ENCODE measurements at places on chromosomes 7 and 10.

- DNase-seq, result no peak
These were observed 12.7 kb downstream of the AKR1E2 start for GRCh38 chr10:4838743-4839142.

GRCh38 chr10:19811540-19811939 is 4.7 kb upstream of the PLXDC2 start:
- no peak for DNase-seq

DNA sequence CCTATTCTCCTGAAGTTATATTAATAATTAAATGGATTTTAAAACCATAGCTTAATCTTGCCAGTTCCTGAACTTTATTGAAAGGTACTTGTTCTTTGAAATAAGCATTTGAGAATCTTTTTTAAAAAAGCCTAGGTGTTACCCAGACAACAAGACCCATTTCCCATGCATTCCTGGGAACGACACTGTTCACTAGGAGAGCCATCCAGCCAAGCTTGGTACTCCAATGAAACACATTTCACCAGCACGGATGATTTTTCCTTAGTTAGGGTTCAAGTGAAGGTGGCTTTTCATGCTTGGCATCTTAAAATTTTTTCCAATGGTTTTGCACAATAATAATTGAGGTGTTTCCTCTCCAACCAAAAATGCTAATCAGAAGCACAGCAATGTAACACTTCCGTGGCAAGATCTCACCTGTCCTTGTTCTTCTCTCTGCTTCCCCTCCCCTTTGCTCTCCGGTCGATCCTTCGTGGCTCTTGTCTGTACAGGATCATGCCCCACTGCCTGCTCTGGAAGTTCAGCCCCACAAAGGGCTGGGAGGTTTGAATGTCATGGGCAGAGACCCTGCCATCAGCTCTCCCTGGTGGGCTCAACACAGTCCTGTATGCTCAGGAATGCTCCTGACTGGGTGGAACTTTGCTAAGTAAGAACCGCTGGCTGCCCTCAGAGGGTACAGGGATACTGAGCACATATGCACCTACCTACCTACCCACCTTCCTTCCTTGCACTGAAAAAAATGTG is 69.7 kb upstream of the AQP1 start:
- no peak for DNase-seq

GRCh38 chr10:70343712-70344111 is 38.7 kb downstream of the LRRC20 start:
- no peak for DNase-seq

DNA sequence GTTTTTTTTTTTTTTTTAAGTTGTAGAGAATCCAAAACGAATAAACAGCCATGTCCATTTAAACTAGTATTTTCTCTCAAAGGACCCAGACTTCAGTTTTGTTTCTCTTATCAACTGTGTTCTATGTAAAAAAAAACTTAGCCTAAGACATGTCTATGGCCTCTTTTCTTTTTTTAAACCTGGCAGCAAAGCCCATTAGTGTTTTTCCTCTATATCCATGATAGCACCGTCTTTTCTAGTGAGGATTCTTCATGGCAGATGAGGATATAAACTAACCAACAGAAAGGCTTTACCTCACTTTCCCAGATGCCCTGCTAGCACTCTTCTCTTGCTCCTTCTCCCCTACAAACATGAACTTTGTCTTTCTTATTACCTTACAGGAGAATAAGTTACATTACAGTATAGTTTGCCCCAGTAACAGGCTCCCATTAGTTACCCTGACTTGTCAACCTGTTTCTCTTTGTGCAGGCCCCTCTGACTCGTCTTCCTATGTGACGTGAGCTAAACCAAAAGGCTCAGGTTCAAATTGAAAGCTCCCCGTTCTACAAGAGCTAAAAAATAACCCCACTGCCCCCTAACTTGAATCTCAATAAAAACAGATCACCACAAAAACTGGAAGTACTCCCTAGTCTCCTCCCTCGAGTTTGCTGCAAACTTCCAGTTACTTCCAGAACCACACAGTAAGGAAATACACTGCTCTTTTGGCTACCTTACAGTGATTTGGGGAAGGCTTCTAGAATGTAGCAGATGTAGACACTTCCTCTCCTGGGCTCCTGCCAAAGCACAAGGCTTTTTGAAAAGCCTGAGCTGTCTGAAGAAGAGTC is 20.1 kb downstream of the P4HA1 start:
- peak; percentile 54 for DNase-seq

DNA sequence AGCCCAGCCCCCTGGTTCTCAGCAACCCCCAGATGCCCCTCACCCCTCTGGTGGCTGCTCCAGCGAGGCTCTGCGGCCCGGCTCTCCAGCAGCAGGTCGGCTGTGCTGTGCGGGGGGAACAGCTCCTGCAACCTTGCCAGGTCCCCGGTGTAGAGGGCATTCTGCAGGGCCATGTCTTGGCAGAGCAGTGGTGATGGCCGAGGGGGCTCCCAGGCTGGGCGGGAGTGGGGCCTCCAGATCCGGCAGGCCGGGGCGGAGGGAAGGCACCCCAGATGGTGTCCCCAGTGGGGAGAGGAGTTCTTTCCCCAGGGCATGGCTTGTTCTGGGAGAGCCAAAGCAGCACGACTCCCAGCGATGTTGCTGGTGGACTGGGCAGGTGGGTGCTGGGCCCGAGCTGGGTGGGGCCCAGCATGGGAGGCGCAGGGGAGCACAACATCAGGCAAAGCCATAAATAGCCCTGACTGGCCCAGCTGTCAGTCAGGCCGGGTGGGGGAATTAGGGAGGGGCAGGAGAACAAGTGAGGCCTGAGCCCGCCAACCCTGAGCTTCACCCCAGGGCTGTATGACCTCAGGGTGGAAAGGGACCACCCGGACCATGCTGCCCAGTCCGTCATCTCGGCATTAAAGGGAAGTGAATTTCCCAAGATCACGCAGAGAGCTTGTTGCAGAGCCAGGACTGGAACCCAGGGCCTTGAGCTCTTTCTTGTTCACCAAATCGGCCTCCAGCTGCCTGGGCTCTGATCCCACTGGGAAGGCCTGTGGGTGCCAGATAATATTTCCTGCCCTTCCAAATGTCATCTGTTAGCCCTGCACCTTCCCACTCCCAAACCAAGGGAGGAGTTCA is 580 bp upstream of the ASB10 start:
- DNase-seq, result no peak

DNA sequence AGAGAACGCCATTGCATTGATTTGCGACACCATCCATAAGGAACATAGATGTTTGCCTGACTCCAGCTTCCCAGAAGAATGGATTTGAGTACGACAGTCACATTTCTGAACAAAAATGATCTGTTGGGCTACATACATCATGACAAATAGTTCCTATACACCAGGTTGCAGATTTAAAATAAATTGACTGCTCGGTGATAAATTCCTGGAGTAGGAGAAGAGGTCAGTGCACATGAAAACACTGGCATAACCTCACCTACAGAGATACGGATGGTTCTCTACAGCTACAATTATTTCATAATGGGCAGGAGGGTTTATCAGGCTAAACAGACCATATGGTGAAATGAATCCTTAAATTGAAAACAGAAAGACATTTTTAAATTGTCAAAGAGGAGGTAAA is 316.5 kb upstream of the ADARB2 start:
- no peak for DNase-seq

DNA sequence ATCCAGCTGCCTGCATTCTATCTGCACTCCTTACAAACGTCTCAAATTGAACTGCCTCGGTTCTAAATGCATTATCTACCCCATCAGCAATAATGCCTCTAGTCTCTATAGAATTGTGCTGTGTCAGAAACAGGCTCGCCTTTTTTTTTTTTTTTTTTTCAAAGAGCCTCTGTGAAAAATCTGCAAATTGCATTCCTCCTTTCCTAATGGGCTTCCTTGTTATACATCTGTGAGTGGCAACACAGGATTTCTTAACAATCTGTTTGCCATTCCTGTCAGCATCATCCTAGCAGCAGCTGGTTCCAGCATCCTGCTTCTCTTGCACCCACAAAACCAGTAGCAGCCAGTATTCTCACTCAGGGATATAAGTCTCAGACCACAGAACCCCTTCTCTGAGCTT is 413.5 kb upstream of the SEMA3D start:
- DNase-seq, result no peak

DNA sequence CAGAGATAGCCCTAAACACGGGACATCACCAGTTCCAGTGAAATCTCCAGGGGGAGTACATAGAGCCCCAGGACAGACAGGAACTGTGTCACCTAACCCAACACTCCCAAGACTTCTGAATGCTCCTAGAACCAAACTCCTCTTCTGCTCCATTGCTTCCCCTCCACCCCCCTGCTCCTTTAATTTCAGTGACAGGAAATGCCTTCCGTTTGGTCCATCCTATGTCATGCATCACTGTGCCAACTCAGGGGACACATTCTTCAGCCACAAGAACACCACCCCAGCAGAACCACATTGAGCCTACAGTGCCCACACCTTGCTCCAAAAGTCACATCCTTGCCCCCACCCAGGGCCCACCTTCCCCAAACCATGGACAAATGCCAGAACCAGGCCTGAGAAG is 100.5 kb downstream of the KCNMA1 start:
- no peak for DNase-seq

DNA sequence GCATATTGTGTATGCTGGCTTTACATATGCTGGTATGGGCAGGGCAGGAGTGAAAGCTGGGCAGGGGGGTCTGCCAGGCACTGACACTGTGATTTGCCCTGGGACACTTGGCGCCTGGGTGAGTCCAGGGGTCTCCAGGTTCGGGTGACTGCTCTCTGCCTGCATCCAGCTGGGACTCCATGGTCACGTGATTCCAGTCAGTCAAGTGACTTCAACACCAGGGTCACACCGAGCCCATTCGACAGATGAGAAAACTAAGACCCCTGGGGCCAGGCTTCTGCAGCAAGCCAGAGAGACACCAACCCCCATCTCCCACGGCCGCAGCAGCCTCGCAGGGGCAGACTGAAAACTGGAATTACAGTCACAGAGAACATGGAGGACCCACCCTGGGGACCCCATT is 30.0 kb downstream of the MMD2 start:
- DNase-seq, result no peak

GRCh38 chr7:12601302-12601869 is 30.9 kb downstream of the SCIN start:
- no peak for DNase-seq

DNA sequence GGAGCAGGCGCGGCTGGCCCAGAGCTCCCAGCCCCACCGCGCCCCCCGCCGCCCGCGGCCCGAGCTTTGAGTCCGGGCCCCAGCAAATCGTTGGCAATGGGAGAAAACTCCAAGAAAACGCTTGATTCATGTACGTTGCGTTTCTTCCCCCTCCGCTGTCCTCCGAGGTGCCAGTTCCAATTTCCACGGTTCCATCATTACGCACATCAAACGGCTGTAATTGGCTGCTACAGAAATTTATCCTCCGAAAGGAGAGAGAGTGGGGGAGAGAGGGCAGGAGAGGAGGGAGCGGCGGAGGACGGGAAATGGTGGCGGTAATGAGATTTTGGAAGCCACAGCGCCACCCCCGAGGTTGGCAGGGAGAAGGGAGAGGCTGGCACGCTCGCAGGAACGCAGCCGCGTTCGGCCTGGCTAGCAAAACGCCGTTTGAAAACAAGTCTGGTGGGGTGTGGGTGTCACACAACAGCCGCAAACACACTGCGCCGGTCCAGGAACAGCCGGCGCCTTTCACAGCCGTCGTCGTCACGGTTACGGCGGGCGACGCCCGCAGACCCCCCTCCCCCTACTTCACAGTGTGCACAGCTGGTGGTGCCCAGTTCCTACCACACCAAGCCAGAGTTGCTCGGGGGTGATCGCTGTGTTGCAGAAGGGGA is 57.5 kb downstream of the UNCX start:
- no peak for DNase-seq

GRCh38 chr10:110556969-110557601 is 10.4 kb upstream of the SMC3 start:
- peak; percentile 79 for DNase-seq

- peak; percentile 7 for DNase-seq
These were observed 165.1 kb upstream of the WNT16 start for GRCh38 chr7:121163699-121164098.

- no peak for DNase-seq
These were observed 24.9 kb downstream of the KLF6 start for GRCh38 chr10:3760083-3760482.

DNA sequence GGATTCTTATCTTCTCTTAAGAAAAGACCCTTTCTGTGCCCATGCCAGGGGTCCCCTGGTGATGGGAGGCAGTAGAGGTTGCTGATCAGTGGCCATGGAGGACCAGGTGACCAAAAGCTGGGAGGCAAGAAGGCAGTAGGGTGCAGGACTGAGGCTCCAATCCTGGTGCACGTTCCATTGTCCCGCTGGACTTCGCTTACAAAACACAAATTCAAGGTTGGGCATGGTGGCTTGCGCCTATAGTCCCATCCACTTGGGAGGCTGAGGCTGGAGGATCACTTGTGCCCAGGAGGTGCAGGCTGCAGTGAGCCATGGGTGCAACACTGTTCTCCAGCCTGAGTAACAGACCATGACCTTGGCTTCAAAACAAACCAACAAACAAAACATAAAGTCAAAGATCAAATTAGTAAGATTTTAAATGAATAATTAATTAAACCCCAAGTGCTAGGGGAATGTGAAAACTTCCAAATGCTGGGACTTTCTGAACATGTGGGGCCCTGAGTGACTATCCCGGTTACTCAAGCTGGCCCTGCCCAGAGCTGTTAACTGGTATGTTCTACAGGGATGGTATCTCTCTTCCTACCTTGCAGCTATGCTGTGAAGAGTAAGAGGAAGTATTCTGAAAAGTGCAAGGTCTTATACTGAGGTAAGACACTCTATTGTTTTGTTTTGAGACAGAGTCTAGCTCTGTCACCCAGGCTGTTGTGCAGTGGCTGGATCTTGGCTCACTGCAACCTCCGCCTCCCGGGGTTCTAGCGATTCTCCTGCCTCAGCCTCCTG is 97.6 kb downstream of the LYZL2 start:
- no peak for DNase-seq

GRCh38 chr10:92177546-92177945 is 113.3 kb downstream of the CPEB3 start:
- DNase-seq, result no peak

DNA sequence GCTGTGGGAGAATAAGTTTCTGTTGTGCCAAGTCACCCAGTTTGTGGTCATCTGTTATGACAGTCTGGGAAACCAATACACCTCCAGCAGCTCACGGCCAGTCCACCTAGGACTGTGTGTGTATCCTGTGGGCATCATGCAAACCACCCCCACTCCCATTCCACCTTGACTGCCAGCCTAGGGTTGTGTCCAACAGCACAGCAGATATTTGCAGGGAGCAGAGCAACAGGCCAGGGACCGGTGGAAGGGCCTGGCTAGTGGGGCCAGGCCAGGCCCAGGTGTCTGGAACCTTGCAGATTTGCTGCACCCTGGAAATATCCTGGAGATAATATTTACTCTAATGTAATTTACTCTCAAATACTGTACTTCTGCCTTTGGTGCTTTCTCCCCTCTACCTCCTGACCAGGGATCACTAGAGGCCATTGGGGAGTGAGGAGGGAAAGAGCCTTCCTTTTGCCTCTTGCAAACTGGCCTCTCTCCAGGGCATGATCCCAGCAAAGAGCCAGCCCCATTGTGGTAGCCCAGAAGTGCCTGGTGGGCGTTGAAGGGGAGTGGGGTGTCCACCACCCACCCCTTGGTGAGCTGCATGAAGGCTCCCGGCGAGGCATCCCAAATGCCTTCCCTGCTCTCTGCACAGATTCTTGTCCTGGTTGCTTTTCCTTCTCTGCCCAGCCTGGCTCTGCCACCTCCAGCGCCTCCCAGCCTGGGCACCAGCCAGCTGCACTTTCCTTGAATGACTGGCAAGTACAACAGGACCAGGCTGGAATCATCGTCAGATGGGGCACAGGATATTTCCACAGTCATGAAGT is 15.2 kb upstream of the TPST1 start:
- no peak for DNase-seq

GRCh38 chr10:119250641-119251314 is 43.4 kb downstream of the GRK5 start:
- DNase-seq, result peak; percentile 97
